A549 treated with CpdA at 1 μM for 4 hours (cell line): ENCODE measurements at places on chromosomes 2 and 18. TPM values are rescaled to one million over a fixed set of nuclear protein-coding genes. Genes with fewer than 3 reads are reported as not detected.

M1AP gene
- total RNA-seq = not detected in 5 replicates

SP9 gene
- 2.4 to 4.0 TPM (median 3.3 TPM) in 5 replicates for total RNA-seq

HJURP gene
- 76.9 to 99.6 TPM (median 81.6 TPM) in 5 replicates for total RNA-seq

CIB4 gene
- 0.35 TPM in 1 of 5 replicates, not detected in the others for total RNA-seq

IL36RN gene
- 0.03 to 0.07 TPM (median 0.06 TPM) in 4 of 5 replicates, not detected in the other for total RNA-seq

VWA3B gene
- total RNA-seq = 0.02 to 0.43 TPM (median 0.18 TPM) in 4 of 5 replicates, not detected in the other

MC5R gene
- total RNA-seq = not detected in 5 replicates

ERBB4 gene
- total RNA-seq = not detected in 5 replicates
